ENCODE measurements at places on chromosomes 3 and 15.

DNA sequence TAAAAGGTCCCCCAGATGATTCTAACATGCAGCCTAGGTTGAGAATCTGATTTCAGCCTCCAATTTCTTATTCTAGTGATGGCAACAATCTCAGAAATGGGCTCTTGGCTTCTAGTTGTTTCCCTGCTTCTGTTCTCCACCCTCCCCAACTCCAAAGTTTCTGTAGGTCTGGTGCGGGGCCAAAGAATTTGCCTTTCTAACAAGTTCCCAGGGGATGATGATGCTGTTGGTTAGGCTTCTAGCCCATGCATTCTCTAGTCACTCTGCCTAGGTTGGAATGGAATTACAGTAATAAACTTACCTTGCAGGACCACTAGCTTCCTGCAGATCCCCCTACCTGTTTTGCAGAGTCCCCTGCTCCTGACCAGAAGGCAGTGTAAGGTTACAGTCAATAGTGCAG lies 103.2 kb upstream of the PPP2R3A start:
- no peaks in the 10 kb centered on the region for H3K27me3 ChIP-seq
- no peaks in the 10 kb centered on the region for H3K36me3 ChIP-seq
- no peaks in the 10 kb centered on the region for H3K4me1 ChIP-seq
- no peak overlapping the region for H3K4me3 ChIP-seq
- H3K27ac ChIP-seq: no peak overlapping the region

DNA sequence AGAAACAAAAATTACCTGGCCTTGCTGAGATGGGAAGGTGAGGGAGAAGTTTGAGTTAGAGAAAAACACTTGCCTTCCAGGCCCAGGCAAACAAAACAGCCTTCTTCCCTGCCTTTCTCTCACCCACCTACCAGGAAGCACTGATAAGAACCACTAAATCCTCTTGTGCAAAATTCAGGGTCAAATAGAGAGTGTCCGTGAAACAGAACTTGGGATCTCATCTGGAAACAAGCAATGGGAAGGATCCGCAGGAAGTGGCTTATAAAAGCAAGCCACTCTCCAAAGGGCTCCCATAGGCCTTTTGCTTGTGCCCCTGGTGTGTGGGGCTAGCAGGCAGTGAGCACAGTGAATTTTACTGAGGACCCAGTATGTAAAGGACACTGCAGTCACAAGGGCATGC lies 11.0 kb downstream of the ADAMTS9 start:
- no peak for DNase-seq
- H3K4me1 ChIP-seq: no peaks in the 10 kb centered on the region
- H3K4me3 ChIP-seq: no peak overlapping the region
- H3K27me3 ChIP-seq: no peaks in the 10 kb centered on the region
- H3K36me3 ChIP-seq: no peaks in the 10 kb centered on the region
- H3K27ac ChIP-seq: no peak overlapping the region

- H3K27ac ChIP-seq: no peak overlapping the region
- no peaks in the 10 kb centered on the region for H3K27me3 ChIP-seq
- DNase-seq: peak; percentile 65
- no peaks in the 10 kb centered on the region for H3K36me3 ChIP-seq
- no peak overlapping the region for H3K4me3 ChIP-seq
Observed at GRCh38 chr3:8987645-8988383, 24.5 kb upstream of the RAD18 start.

- no peak overlapping the region for H3K27ac ChIP-seq
- peaks cover 7% of the 10 kb centered on the region for H3K4me1 ChIP-seq
- H3K36me3 ChIP-seq: no peaks in the 10 kb centered on the region
- no peak for DNase-seq
Observed at GRCh38 chr3:71863563-71864190, 78.7 kb upstream of the PROK2 start.

DNA sequence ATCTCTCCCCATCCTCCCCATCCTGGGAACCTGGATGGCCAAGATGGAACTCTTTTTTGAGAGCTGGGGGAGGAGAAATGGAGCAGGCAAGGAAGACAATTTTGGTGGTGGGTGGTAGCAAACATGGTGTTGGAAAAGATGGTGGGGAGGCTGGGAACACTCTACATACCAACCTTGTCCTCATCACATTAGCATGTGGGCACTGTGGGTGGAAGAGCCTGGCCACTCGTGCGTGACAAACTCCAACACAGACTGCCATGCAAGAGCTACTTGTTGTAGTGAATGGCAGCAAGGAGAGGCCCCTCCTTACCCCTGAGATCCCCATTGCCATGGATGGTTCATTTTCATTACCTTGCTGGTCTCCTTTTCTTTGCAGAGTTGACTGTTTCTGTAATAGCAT lies 262.6 kb downstream of the RPLP1 start:
- no peaks in the 10 kb centered on the region for H3K36me3 ChIP-seq
- no peak overlapping the region for H3K27ac ChIP-seq
- DNase-seq: no peak
- peaks cover 79% of the 10 kb centered on the region for H3K4me1 ChIP-seq
- no peak overlapping the region for H3K4me3 ChIP-seq
- H3K27me3 ChIP-seq: no peaks in the 10 kb centered on the region

DNA sequence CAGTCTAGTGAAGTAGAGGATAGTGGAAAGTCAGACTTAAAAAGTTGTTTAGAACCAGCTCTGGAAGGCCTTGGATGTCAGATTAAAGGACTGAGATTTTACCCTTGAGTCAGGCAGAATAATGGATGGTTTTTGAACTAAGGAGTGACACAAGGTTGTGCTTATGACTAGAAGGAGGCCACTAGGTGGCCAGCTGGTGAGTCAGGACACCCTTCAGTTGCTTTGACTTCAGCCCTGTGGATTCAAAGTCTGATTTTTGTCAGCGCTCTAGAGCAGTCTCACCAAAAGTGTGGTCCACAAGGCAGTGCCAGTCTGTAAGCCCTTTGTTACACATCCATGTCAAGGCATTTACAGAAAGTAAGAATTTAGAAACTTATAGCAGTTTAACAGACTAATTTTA lies 3.8 kb upstream of the GABPB1 start:
- H3K27me3 ChIP-seq: no peaks in the 10 kb centered on the region
- peaks cover 42% of the 10 kb centered on the region for H3K4me1 ChIP-seq
- DNase-seq: no peak
- peak overlapping the region; percentile 15 for H3K27ac ChIP-seq

- DNase-seq: no peak
- peaks cover 3% of the 10 kb centered on the region for H3K4me1 ChIP-seq
- H3K27me3 ChIP-seq: no peaks in the 10 kb centered on the region
- no peak overlapping the region for H3K4me3 ChIP-seq
- H3K36me3 ChIP-seq: peaks cover 7% of the 10 kb centered on the region
Observed at GRCh38 chr3:9957214-9957613, 5.0 kb upstream of the PRRT3 start.

GRCh38 chr15:65027593-65027992 lies 1.8 kb downstream of the MTFMT start:
- DNase-seq: no peak
- peaks cover 48% of the 10 kb centered on the region for H3K36me3 ChIP-seq
- peaks cover 13% of the 10 kb centered on the region for H3K27me3 ChIP-seq

DNA sequence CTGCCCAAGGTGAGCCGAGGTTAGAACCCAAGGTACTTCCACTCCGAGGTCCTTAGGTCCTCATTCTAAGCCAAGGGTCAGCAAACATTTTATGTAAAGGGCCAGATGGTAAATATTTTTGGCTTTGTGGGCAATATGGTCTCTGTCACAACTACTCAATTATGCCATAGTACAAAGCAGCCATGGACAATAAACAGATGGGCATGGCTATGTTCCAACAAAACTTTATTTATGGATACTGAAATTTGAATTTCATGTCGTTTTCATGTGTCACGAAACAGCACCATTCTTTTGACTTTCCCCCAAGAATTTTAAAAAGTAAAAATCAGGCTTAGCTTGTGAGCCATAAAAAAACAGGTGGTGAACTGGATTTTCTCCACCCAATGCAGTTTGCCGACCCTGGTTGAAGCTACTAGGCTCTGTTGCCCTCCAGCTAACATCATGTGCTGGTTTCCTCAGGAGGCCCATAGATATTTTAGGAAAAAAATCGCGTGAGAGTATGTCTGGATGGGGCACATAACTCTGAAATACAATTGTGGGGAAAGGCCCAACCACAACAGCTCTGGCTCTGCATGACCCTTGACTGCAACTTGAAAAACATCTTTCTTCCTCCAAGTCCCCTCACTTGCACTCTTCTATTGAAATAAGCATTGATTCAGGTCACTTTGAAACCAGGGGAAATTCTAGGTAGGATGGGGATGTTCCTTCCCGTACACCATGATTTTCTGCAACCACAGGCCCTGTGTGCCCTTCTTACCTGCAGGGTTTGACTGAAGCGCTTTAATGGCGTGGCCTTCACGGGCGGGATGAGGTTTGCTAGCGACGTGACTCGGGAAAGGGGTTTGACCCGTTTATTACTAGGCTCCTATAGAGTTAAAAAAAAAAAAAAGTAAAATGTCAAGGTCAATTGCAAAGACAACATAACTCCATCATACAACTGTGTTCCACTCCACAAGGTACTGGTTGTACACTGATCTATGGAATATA lies 28.5 kb downstream of the ARHGEF3 start:
- H3K36me3 ChIP-seq: peaks cover 72% of the 10 kb centered on the region
- H3K4me3 ChIP-seq: no peak overlapping the region
- H3K27ac ChIP-seq: peak overlapping the region; percentile 85

- H3K36me3 ChIP-seq: no peaks in the 10 kb centered on the region
- peaks cover 38% of the 10 kb centered on the region for H3K4me1 ChIP-seq
- H3K4me3 ChIP-seq: no peak overlapping the region
- no peak for DNase-seq
Observed at GRCh38 chr15:58487041-58487723, 55.4 kb downstream of the LIPC start.

- no peak overlapping the region for H3K27ac ChIP-seq
- no peak for DNase-seq
Observed at GRCh38 chr15:56892659-56893363, 25.6 kb upstream of the TCF12 start.

- peaks cover 16% of the 10 kb centered on the region for H3K36me3 ChIP-seq
- no peak for DNase-seq
- peak overlapping the region; percentile 83 for H3K27ac ChIP-seq
- H3K4me3 ChIP-seq: no peak overlapping the region
Observed at GRCh38 chr15:67130166-67130565, 64.8 kb downstream of the SMAD3 start.

GRCh38 chr15:75151214-75152128 lies 50.2 kb upstream of the C15orf39 start:
- peaks cover 16% of the 10 kb centered on the region for H3K4me1 ChIP-seq
- no peak overlapping the region for H3K4me3 ChIP-seq
- H3K27me3 ChIP-seq: peaks cover 3% of the 10 kb centered on the region
- DNase-seq: no peak
- H3K36me3 ChIP-seq: no peaks in the 10 kb centered on the region

- no peak overlapping the region for H3K4me3 ChIP-seq
- no peaks in the 10 kb centered on the region for H3K36me3 ChIP-seq
- H3K27ac ChIP-seq: no peak overlapping the region
- no peak for DNase-seq
Observed at GRCh38 chr3:65288776-65289175, 601.0 kb upstream of the ADAMTS9 start.

- H3K27ac ChIP-seq: no peak overlapping the region
- peaks cover 20% of the 10 kb centered on the region for H3K36me3 ChIP-seq
- no peak for DNase-seq
- peaks cover 26% of the 10 kb centered on the region for H3K4me1 ChIP-seq
- H3K4me3 ChIP-seq: no peak overlapping the region
Observed at GRCh38 chr3:57777774-57778173, 21.7 kb downstream of the SLMAP start.

DNA sequence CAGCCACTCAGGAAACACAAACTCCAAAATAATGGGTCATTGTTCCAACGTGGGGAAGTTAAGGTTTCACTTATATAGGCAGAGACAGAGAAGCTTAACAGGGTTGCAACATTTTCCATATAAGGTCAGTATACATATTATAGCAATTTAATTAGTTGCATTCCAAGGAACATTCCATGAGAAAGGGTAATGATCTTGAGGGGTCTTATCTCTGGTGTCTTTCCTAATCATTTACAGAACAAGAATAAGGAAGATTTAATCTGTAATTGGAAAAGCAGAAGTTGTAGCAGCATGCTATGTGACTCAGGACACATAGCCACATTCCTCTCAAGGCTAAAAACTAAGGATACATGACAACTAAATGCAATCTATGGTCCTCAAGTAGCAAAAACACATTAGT lies 4.9 kb downstream of the MNS1 start:
- no peaks in the 10 kb centered on the region for H3K36me3 ChIP-seq
- H3K27me3 ChIP-seq: peaks cover 49% of the 10 kb centered on the region
- H3K4me3 ChIP-seq: no peak overlapping the region
- H3K4me1 ChIP-seq: peaks cover 9% of the 10 kb centered on the region

DNA sequence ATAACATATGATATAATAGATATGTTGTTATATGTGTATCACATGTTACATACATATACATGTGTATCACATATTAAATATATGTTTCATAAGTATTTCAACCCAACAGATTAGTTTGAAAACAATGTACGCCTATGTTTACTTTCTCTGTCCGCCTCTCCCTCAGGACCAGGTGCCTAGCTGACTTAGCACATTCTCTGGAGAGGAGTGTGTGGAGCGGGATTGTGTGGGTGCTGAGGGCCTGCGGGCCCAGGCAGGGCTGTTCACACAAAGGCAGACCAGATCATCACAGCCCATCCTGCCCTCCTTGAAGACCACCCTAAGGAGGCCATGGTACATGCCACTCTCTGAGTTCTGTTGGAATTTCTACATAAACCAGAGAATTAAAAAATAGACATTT lies 81.0 kb downstream of the PLXNA1 start:
- no peak overlapping the region for H3K4me3 ChIP-seq
- H3K4me1 ChIP-seq: no peaks in the 10 kb centered on the region
- no peaks in the 10 kb centered on the region for H3K36me3 ChIP-seq
- DNase-seq: no peak
- H3K27me3 ChIP-seq: peaks cover 38% of the 10 kb centered on the region

Data from activated T-cell treated with anti-CD3 and anti-CD28 coated beads, Interleukin-2, amount 50 U/mL, for 24 hours (primary cell).